NCI-H1436 treated with DMSO at 0.1 percent for 48 hours (cell line): ENCODE measurements at places on chromosomes 3 and 15.

GRCh38 chr15:65521350-65521749 is 3.9 kb upstream of the DPP8 start:
- DNase-seq: no peak

DNA sequence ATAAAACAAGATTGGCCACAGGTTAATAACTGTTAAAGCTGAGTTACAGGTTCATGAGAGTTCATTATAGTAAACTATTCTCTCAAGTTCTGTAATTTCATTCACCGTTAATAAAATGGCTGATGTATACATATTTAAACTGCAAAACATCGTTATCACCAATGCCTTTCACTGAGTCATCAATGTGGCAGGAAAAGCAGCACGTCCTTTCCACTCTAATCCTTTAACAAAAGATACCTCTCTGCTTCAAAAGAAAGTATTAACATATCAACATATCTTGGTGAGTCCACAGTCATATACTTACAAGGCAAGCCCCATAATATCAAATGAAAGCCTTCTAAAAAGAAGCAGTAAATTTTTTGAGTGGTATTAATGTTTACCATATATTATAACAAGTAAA is 54.5 kb downstream of the UACA start:
- DNase-seq: no peak

GRCh38 chr15:33374226-33374914 is 63.6 kb downstream of the RYR3 start:
- no peak for DNase-seq

DNA sequence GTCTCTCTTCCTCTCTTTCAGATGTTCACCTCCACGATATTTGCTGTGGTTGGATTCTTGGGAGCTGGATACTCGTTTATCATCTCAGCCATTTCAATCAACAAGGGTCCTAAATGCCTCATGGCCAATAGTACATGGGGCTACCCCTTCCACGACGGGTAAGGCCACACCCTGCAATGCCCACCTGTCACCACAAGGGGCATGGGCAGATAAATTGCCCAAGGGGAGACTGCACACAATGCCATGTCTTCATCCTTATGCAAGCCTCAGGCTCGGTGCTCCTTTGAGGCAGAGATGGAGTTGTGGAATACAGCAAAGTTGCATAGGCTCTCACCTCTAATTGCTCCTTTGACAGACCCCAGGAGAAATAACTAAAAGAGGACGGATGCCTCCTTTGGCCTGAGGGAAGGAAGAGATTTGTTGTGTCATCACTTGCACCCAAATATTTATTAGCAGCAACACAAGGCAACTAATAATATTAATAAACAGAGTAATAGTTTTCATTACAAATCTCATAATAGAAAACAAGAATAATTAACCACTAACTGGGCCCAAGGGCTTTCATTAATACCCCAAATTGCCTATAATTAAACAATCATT is 13.2 kb downstream of the TM4SF4 start:
- no peak for DNase-seq

GRCh38 chr3:141557961-141558706 is 71.3 kb downstream of the RASA2 start:
- DNase-seq: peak; percentile 12

GRCh38 chr15:101170568-101171350 is 81.1 kb downstream of the CHSY1 start:
- no peak for DNase-seq

DNA sequence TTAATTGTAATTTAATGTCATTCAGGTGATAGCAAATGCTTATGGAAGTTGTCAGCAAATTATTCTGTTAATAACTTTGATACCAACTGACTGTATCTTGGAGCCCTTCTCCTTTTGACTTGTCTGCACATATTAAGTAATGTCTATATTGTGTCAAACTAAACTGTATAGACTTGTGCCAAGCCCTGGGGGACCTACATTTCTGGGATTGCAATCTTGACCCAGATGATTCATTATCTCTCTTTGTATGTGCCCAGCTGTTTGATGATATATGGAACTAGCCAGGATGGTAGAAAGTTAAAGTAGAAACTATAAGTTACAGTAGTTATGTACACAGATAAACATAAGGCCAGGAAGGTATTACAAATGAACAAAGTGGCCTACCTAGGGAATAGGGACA is 402.8 kb upstream of the RARB start:
- no peak for DNase-seq

DNA sequence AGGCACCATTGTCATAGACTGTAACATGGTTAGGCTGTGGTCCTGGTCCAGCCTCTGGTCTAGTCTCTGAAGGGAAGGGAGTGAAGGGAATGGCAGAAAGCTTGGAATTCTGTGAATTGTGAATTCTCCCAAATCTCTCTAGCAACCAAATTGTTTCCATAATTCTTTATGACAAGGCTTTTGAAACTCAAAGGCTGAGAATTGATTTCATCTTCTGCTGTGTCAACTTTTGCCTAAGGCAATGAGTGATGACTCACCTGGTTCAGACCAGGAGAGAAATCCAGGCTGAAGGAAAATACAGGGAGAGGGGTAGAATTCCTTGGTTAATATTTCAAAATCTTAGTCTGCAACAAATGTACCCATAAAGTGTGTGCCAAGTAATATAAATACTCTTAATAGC is 82.6 kb upstream of the ADPGK start:
- no peak for DNase-seq

- no peak for DNase-seq
Observed at GRCh38 chr3:55160241-55160983, 232.6 kb upstream of the LRTM1 start.

DNA sequence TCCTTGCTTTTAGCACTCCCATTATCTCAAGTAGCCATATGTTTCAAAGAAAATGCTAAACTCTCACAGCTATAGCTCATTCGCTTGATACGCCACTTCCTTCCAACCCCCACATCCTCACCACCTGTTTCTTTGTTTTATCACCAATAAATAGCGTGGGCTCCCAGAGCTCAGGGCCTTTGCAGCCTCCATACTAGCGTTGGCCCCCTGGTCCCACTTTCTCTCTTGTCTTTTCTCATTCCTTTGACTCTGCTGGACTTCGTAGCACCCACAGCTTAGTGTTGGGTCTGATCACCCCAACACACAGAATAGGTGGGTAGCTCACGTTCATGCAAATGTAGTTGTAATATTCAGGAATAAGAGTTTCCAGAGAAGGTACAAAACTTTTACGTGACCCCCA is 4.1 kb upstream of the GPD1L start:
- no peak for DNase-seq

GRCh38 chr3:66457252-66457651 is 43.6 kb downstream of the LRIG1 start:
- DNase-seq: no peak

- DNase-seq: no peak
Observed at GRCh38 chr15:90037961-90038631, 37.0 kb downstream of the ZNF710 start.

DNA sequence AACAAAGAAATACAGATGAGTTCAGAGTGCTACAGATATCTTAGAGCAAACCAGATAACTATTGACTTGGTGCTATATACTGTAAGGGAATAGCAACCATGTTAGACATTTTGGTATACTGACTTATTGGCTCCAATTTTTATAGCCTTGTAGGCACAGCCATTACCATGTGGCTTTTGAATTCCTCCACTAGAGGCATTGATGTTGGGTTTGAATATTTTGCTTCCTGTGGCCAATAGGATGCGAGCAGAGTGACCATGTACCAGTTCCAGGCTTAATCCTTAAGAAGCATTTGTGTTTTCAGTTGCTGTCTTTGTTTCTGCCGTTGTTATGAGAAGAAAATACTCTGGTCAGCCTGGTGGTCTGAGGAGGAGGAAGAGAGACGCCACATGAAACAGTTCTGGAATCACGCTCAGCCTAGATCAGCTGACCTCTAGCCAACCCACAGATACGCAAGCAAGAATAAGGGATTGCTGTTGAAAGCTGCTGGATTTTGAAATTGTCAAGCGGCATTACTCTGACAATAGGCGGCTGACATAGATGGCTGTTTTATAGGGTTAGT is 109.4 kb upstream of the TNIK start:
- no peak for DNase-seq
